ENCODE measurements at places on chromosomes 4 and X.
A peak's percentile ranks its signal among the peaks of the same experiment; 100 is the strongest.

GRCh38 chr4:177308125-177308524, 1.5 kb upstream of the NEIL3 start:
- peak; percentile 16 for DNase-seq

DNA sequence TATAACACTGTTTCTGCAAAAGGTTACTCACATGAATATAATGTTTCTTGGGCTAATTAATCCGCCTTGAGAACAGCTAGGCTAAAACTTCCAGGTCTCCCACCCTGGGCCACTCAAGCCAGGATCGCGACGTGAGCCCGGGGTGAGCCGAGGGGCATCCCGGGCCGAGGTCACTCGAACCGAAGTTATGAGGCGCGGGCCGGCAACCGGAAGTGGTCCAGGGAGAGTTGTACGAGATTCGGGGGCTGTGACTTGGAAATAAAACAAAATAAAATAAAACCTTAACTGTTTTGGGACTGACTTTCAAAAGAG, 317 bp downstream of the CMC4 start:
- no peak for DNase-seq

DNA sequence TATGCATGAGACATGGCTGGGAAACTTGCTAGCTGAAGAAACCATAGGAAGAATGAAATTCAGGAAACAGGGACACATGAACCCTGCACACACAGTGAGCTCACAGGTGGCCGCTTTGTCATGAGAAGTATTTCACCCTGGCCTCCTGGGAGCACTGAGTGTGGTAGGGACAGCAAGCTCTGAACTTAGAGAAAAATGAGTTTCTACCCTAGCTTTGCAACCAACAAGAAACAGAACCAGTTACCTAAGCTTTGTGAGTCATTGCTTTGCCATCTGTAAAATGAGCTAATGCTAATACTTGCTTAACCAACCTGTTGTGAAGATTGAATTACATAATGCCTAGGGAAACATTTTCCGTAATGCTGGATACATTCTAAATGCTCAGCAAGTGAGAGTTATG, 206.6 kb upstream of the HS3ST1 start:
- DNase-seq, result no peak

- DNase-seq, result no peak
Observed at GRCh38 chr4:98601708-98602107, 56.7 kb downstream of the TSPAN5 start.

DNA sequence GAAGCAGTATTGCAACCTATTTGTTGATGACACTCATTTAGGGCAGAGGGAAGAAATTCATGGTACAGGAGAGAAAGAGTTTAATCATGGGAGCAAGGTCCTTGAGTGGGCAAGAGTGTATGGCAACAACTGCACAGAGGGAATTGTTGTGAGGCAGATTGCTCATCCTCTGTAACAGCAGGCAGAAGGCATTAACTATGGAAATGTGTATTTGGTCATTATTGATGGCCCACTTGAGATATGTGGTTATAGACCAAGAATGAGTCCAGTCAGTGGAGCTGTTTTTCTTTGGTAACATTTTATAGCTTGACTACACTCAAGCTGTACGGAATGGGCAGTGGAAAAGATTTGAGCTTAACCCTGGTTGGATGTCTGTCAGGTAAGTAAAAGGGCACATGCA, 15.9 kb downstream of the PLRG1 start:
- no peak for DNase-seq

DNA sequence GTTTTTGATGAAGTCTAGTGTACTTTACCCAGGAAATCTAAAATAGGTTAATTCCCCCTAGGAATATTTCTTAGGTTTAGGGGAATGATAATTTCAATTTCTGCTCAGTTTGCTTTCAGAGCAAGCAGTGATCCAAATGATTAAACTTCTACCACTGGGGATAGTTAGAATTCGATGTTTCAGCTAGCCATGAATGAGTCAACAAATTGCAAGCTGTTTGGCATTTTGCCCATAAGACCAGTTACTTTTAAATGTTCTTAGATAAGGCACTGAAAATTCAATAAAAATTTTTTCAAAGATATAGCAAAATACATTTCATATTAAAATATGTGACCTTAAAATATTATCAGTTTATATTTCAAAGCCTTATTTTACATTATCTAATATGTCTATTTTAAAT, 993.6 kb downstream of the ARAP2 start:
- DNase-seq, result no peak

All from foreskin melanocyte (primary cell).